ENCODE measurements at places on chromosomes 2 and 18. TPM values are rescaled to one million over a fixed set of nuclear protein-coding genes. Genes with fewer than 3 reads are reported as not detected.

SFXN5 gene
- total RNA-seq: 9.8 TPM

ABCG8 gene
- total RNA-seq: not detected

GRCh38 chr18:56021136-56021808 lies 433.3 kb upstream of the TCF4 start:
- no peak for DNase-seq

GRCh38 chr2:127424598-127425520 lies 6.6 kb downstream of the PROC start:
- no peak for DNase-seq

- no peak for DNase-seq
Measured at GRCh38 chr2:76862901-76863300, 659.3 kb downstream of the LRRTM4 start.

DNA sequence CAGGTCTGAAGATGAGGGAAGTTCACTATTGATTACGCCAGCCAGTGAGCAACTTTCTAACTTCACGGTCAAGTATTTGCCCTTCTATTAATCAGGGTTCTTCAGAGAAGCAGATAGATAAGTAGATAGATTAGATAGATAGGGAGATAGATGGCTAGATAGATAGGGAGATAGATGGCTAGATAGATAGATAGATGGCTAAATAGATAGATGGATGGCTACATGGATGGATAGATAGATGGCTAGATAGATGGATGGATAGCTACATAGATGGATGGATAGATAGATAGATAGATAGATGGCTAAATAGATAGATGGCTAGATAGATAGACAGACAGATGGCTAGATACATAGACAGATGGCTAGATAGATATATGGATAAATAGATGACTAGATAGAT lies 4.8 kb upstream of the INPP5D start:
- no peak for DNase-seq

TGFBRAP1 gene
- 20.1 TPM for total RNA-seq

Measured in vagina (tissue), 2 donors.